ENCODE measurements at places on chromosomes 4 and X.

DNA sequence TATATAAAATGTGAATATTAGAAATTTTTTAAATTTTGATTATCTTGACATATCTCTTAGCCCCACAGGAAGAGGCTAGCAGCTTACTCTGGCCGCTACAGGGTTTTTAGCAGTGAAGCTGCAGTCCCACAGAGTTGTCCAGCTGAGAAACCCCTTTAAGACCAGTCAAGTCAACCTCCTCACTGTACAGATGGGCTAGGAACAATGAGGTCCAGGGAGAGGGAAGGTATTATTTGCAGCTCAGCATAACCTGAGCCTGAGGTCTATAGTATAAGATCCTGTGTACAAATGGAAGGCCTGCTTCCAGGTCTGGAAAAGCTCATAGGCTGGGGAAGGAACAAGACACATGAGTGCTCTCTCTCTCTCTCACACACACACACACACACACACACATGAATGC is 1.8 kb downstream of the VSIG4 start:
- no peak for DNase-seq

- no peak for DNase-seq
Observed at GRCh38 chr4:112214390-112215264, 17.0 kb upstream of the AP1AR start.

- DNase-seq, result no peak
Observed at GRCh38 chr4:64330143-64330542, 79.1 kb downstream of the TECRL start.

- DNase-seq, result no peak
Observed at GRCh38 chrX:87583679-87584078, 66.1 kb downstream of the KLHL4 start.

- DNase-seq, result no peak
Observed at GRCh38 chr4:140308366-140309123, 64.9 kb upstream of the SCOC start.

DNA sequence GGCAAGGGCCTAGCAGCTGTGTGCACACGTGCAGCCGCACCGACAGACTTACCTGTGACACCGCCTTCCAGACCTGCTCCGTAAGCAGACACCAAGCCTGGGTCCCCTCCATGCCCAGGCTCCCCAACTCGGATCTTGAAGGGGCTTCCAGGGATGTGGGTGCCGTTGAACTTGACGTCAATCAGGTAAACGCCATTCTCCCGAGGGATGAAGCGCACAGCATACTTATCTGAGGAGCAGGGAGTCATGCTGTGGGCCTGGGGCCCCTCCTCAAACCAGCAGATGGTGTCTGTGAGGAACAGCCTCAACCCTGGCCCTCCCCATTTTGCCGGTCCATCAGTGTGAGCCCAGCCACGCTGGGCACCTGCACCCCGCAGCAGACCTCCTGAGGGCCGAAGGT is 24.5 kb downstream of the FLNA start:
- DNase-seq, result no peak

- DNase-seq, result no peak
Observed at GRCh38 chr4:163592212-163592611, 97.7 kb downstream of the TMA16 start.

GRCh38 chrX:148659481-148659880 is 159.1 kb downstream of the AFF2 start:
- no peak for DNase-seq

DNA sequence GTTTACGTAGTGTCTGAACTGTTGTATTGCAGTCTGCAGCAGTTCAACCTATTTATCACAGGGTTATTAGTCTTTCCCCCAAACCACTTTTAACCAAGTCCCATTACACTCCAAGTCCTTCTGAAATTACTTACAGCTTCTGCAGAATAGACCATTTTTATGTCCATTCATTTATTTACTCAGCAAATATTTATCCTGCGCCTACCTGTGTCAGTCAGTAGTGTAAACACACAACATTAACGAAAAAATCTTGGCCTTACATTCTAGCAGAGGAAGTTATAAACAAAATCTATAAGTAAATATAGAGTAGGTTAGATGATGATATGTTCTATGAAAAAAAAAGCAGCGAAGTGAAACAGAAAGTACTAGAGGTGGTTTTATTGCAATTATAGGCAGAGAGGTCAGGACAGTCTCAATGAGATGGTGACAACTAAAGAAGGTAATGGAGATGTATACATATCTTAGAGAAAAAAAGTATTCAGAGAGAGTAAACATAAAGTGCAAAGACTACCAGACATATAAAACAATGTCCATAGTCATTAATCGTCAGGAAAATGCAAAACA is 534.7 kb downstream of the KCNIP4 start:
- no peak for DNase-seq

GRCh38 chr4:176498617-176499256 is 179.0 kb downstream of the SPCS3 start:
- no peak for DNase-seq

Measured in stimulated activated CD8-positive, alpha-beta memory T cell treated with anti-CD3 and anti-CD28 coated beads, Interleukin-2, amount 100 ng/mL, for 1 hour (primary cell).